SK-N-DZ (cell line): ENCODE measurements at places on chromosomes 4 and X.

GRCh38 chr4:11312389-11312788 is 116.3 kb downstream of the HS3ST1 start:
- DNase-seq, result no peak

GRCh38 chr4:47827343-47828047 is 10.4 kb downstream of the CORIN start:
- no peak for DNase-seq

DNA sequence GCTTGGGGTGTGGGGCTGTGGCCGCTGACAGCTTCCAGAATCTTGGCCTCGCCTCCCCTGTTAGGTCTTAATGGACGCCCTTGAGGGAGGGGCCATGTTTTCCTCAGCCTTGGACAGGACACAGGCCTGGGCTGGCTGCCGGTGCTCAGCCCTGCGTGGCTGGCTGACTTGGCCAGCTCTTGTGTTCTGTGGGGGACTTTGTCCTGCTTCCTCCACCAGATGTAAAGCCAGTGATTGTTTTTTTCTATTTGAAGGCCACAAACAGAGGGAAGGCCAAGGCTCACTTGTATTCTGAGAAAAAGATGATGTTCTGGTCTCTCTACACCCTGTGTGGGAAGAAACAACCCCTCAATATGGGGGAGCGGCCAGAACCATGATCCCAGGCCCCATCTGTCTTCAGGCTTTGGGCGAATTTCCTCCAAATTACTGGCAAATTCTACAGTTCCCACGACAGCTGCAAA is 71.3 kb downstream of the HTRA3 start:
- no peak for DNase-seq

DNA sequence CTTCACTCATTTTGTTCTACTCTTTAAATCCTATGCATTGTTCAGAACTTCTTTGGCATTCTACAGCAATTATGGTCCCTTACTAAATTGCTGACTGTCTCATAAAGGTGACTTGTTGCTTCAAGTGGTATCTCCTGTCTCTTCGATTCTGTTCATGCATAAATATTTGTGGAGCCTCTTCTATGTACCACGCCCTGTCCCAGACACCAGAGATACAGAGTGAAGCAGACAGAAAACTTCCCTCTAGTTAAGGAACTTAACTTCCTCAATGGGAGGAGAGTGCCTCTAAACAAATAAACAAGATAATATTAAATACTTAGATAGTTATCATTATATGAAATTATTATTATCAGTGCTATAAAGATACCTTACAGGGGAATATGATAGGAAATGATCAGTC is 235.7 kb downstream of the FRAS1 start:
- no peak for DNase-seq

DNA sequence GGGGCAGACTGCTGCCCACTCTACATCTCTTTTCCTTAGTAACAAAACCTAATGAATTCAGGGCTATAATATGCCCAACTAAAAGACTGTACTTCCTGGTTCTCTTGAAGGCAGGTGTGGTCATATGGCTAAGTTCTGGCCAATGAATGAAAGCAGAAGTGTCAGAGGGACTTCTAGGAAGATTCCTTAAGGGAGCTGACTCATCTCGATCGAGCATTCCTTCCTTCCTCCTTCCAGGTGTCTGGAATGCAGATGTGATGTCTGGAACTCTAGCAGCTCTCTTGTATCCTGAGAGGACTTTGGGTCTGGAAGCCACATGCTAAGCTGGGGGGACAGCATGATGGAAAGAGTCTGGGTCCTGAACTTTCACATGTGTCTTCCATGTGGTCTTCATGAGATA is 116.2 kb upstream of the STX18 start:
- DNase-seq, result no peak

GRCh38 chrX:39438603-39439602 is 637.6 kb downstream of the MID1IP1 start:
- no peak for DNase-seq

DNA sequence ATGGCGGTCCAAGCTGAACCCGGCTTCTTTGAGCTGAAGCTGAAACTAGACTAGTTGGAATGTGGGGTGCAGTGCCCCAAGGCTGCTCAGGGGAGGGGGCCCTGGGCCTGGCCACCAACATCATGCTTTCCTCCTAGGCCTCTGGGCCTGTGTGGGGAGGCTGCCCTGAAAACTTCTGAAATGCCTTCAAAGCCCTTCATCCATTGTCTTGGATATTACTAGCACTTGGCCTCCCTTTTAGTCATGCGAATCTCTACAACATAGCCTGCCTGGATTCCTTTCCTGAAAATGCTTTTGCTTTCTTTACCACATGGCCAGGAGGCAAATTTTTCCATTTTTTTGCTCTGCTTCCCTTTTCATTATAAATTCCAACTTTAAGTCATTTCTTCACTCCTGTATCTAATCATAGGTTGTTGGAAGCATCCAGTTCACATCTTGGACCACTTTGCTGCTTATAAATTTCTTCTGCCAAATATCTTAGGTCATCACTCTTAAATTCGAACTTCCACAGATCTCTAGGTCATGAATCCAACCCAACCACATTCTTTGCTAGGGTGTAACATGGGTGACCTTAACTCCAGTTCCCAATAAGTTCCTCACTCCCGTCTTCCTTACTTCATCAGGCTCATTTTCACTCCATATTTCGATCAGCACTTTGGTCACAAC is 103.4 kb downstream of the DDIT4L start:
- no peak for DNase-seq

DNA sequence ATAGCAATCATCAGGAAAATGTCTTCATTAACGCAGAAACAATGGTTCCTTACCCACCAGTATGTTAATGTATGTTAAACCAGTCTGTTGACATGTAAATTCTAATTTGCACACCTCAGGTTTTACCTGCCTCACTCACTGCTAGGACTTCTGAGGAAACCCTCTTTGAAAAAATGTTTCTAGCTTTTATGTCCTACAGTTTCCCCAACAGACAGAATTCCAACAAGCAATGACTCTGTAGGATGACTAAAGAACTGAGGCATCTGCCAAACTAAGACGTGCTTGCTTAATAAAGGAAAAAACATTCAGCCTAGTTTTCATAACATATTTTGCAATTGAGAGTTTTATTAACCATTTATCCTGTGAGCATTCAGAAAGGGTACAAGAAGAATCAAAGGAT is 20.6 kb upstream of the SOX3 start:
- DNase-seq, result no peak

- no peak for DNase-seq
Measured at GRCh38 chr4:101972791-101973190, 182.3 kb downstream of the BANK1 start.

DNA sequence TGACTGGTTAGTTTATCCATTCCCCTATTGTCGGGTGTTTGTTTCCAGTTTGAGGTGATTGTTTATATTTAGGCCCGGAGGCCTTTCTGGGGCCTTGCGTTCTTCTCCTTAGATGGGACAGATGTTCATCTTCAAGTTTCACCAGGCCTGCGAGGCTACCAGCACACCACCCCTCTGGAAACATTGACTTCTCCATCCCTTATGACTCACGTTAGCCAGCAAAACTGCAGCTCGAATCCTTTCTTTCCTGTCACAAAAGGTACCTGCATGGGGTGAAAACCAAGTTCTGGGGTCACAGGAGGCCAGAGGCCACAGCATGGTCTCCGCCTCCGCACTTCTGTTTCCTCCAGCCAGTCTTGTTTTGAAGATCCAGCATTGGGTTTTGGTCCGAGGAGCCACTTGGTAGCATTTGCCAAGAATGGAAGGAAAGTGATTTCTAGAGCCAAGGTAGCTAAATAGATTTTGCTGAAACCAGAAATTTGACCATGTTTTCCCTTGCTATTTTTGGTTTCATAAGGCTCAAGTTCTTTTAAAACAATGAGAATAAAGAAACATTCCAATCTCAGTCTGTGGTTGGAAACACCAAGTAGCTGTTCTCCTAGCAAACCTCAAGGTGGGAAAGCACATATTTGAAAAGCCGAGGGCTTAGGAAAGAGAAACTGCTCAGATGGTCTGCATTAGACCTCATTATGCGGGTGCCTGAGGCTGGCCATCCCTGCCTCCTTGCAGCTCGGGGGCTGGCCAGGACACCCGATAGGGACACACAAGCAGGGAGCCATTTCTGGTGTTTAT is 5.6 kb downstream of the NYX start:
- DNase-seq, result no peak

GRCh38 chr4:85486425-85487086 is 11.6 kb downstream of the ARHGAP24 start:
- no peak for DNase-seq

- no peak for DNase-seq
Measured at GRCh38 chr4:89000382-89000781, 56.6 kb downstream of the FAM13A start.

- DNase-seq, result no peak
Measured at GRCh38 chrX:132594129-132594528, 105.3 kb upstream of the MBNL3 start.

DNA sequence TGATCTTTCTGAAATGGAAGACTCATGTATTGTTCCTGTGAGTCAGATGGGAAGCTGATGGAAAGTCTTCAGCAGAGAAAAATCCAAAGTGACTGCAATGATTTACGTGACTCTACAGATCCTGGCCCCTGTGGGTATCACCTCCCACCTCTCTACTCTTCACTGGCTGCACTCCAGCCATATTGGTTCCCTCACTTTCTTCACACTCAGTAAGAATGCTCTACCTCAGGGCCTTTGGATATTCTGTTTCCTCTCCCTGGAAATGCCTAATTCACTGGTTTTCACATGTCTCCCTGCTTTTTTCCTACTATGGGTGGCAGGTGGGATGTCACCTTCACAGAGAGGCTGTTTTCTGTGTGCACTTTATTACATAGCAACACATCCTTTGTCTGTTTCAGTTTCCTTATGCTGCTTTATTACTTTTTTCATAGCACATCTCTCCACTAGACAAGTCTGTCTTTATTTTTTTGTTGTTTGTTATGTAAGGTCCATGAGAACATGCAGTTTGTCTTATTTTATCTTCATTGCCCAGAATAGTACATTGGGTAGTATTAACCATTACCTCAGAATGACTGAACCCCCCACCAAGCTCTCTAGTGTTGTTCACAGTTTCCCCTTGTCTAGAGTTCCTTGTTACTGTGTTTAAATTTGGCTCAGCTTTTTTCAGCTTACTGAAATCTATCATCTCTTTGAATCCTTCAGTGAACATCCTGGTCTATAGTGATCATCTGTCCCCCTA is 57.6 kb upstream of the CLNK start:
- no peak for DNase-seq

GRCh38 chr4:140256941-140257340 is 103.0 kb upstream of the MAML3 start:
- no peak for DNase-seq

DNA sequence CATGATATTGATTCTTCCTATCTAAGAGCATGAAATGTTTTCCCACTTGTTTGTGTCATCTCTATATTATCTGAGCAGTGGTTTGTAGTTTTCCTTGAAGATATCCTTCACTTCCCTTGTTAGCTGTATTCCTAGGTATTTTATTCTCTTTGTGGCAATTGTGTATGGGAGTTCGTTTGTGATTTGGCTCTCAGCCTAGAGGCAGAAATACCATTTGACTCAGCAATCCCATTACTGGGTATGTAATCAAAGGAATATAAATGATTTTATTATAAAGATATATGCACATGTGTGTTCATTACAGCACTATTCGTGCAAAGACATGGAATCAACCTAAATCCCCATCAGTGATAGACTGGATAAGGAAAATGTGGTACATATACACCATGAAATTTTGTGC is 172.7 kb upstream of the IL15 start:
- no peak for DNase-seq

- DNase-seq, result no peak
Measured at GRCh38 chr4:22593933-22594332, 78.1 kb upstream of the ADGRA3 start.

GRCh38 chrX:149716632-149717031 is 4.8 kb downstream of the MAGEA11 start:
- no peak for DNase-seq

GRCh38 chr4:138200236-138200590 is 41.9 kb downstream of the SLC7A11 start:
- no peak for DNase-seq

- DNase-seq, result no peak
Measured at GRCh38 chr4:38386654-38387188, 277.3 kb upstream of the KLF3 start.
